ENCODE measurements at places on chromosomes 13 and 19.

- DNase-seq, result no peak
Observed at GRCh38 chr19:1163283-1163933, 10.7 kb downstream of the SBNO2 start.

GRCh38 chr19:6326815-6327214 lies 6.6 kb downstream of the ACER1 start:
- DNase-seq, result no peak

DNA sequence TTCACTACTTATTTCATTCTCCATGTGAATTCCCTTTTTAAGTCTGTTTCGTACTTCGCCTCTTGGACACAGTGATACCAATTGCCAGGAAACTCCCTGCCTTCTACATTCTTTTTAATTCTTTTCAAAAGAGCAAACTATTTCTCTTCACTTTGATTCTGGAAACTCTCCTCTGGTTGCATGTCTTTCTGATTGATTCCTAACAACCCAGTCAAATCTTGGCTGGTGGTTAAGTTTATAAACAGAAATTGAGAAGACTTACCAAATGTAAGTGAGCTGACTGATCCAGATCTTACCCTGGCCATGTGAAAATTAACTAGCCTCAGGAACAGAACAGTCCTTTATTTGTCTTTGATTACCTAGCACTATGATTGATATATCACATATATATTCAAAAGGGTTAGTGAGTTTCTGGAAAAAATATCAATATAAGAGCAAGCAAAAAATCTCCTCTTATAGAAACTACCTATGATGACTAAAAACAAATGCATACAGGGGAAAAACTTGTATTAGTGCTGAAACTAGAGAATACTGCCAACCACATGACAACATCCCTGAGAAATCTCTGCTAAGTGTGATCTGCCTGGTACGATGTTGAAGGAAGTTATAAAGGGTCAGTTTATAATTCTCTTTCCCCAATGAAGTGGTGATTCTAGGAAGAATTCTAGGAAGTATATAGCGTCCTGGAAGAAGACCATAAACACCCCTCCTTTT lies 152.6 kb upstream of the HTR2A start:
- DNase-seq, result no peak

GRCh38 chr13:52713894-52714293 lies 25.7 kb downstream of the CNMD start:
- DNase-seq, result no peak

GRCh38 chr19:48659768-48660167 lies 13.0 kb downstream of the NTN5 start:
- no peak for DNase-seq

DNA sequence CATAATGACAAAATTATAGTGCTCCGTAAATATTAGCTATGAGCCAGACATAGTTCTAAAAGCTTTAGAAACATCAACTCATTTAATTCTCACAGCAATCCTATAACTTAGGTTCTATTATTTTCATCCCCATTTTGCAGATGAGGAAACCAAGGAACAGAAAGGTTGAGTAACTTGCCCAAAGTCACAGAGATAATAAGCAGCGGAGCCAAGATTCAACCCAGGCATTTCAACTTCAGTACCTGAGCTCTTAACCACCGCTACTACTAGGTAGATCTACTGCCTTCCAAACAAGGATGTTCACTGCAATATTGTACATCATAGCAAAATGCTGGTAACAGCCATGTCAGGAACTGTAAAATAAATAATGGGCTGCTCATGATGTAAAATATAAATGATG lies 39.9 kb downstream of the ELF1 start:
- DNase-seq, result no peak

GRCh38 chr13:35512271-35512920 lies 35.9 kb upstream of the MAB21L1 start:
- DNase-seq, result no peak

- DNase-seq, result no peak
Observed at GRCh38 chr13:60001889-60002288, 161.8 kb downstream of the DIAPH3 start.

- no peak for DNase-seq
Observed at GRCh38 chr13:44576351-44577235, 463 bp upstream of the TSC22D1 start.

GRCh38 chr19:9565900-9566705 lies 18.2 kb downstream of the ZNF121 start:
- DNase-seq, result no peak

GRCh38 chr13:60016229-60016628 lies 147.5 kb downstream of the DIAPH3 start:
- no peak for DNase-seq

DNA sequence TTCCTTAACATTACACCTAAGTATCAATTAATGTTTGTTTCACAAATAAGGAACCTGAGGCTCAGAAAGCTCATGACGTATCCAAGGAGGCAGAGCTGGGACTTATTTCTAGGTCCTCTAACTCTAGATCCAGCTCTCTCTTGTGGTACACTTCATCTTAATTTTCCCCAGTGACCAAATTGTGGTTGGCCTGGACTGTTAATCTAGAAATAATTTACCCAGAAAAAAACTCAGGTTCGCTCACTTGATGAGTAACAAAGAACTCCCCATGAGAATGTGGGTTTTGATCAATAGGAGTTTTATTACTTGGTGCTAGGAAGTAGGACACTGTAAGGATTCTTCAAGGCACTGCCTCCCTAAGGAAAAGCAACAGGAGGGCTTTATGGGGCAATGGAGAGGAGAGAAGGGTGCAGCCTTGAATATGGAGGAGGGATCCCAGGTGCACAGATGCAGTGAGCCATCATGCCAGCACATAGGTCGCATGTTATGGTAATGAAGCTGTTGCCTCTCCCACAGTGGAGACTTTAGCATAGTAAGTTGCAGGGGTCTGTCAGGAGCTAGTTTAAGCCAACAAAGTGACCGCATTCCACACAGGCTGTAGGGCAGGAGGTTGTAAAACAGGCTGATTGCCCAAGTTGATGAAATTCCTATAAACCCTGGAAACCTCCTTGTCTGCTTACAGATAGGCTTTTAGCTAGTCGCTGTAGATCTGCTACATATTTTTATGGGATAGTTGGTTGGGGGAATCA lies 14.7 kb downstream of the RAP2A start:
- no peak for DNase-seq

DNA sequence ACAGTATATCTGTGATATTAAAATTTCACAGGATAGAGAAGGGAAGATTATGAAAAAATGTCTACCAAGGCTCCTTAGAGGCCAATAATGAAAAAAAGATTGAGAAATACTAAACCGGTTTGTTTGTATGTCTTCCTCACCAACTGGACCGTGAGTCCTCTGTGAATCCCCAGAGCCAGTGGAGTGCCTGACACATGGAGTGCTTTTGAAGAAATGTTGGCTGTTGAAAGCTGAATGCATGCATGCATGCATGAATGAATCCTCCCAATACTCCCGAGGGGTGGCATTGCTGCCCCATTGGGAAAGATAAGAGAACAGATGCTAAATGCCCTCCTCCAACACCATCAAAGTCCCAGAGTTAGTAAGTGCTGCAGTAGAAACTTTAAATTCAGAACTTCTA lies 152.7 kb upstream of the SERP2 start:
- DNase-seq, result no peak

GRCh38 chr19:43290568-43291359 lies 21.4 kb upstream of the PSG9 start:
- DNase-seq, result peak; percentile 16

- no peak for DNase-seq
Observed at GRCh38 chr13:100883453-100883852, 208.9 kb upstream of the TMTC4 start.

- no peak for DNase-seq
Observed at GRCh38 chr13:78603240-78603957, at the start of gene POU4F1. TSS of gene POU4F1 (minus strand) at chr13:78603552. CDS start at chr13:78603326, 226 bp downstream.

DNA sequence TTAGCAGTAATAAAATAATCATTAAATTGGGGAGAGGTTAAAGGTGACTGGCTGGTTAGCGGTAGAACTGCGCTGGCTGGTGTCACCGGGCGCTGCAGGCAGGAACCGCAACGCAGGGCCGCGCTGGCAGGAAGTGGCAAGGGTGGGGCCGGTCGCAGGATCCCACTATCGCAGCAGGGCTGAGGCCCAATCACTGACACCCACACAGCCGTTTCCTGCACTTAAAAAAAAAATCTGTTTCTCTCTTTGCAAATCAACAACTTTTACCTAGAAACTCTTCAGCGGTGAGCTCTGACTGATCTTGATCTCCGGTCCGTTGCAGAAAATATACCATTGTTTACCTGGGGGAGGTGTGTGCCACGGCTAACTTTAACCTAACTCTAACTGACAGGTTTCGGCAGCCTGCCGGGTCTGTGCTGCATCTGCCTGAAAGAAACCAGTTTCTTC lies 46.9 kb downstream of the KLF2 start:
- DNase-seq, result no peak

- peak; percentile 17 for DNase-seq
Observed at GRCh38 chr19:56538761-56539263, at the start of gene ZFP28. TSS of gene ZFP28 (plus strand) at chr19:56538948. CDS start at chr19:56539019, 71 bp downstream.

GRCh38 chr13:47747901-47748300 lies 253.2 kb downstream of the SUCLA2 start:
- no peak for DNase-seq

- no peak for DNase-seq
Observed at GRCh38 chr13:85095418-85096272, 703.6 kb downstream of the SLITRK6 start.

DNA sequence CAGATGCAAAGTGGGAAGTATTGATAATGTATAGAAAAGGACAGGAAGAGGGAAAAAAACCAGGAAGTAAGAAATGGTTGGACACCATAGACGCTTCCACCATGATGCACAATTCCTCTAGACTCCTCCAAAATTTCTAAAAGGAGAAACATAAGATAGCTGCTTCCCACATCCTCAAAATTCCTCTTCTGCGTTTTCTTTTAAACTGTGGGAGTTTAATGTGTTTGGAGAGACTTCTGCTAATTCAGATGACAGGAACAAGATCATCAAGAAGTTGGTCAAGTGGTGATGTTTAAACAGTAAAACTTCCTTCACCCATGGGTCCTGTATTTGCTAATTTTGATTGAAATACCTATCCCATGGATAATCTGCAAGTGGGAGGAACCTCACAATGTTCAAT lies 130.2 kb downstream of the IRS2 start:
- no peak for DNase-seq

DNA sequence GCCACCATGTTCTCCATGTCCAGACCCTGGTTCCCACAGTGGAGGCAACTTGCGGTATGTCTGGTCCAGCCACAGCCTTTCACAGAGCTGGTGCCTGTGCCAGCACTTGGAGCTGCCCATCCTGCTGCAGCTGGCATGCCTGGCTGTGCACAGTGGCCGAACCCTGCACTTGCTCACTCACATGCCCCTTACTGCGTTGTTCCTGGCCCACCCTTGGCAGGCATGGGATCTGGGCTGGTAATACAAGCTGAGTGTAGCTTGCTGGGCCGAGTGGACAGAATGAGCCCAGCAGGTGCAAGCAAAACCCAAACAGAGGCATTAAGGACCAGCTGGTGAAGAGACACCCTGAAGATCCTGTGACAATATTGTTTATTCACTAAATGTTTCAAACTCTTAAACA lies 583.9 kb upstream of the SLITRK6 start:
- DNase-seq, result no peak

GRCh38 chr13:91726671-91727070 lies 328.2 kb downstream of the GPC5 start:
- DNase-seq, result no peak

DNA sequence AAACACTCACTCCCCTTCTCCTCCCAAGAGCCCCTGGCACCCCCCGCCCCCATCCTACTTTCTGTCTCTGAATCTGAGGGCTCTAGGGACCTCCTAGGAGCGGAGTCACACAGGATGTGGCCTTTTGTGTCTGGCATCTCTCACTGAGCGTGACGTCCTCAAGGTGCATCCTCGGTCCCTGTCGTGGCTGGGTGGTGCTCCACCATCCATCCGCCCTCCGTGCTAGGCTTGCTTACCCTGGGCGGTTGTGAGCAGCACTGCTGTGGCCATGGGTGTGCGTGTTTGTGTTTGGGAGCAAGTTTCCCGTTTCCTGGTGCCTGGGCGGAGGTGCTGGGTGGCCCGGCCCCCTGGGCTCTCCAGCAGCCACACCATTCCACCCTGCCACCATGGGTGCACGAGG lies 12.2 kb downstream of the PLEKHJ1 start:
- no peak for DNase-seq

GRCh38 chr19:53898166-53898565 lies 10.9 kb upstream of the CACNG7 start:
- DNase-seq, result no peak

- no peak for DNase-seq
Observed at GRCh38 chr13:31172001-31172400, 10.3 kb upstream of the HSPH1 start.

- no peak for DNase-seq
Observed at GRCh38 chr19:16899566-16900075, 10.8 kb downstream of the F2RL3 start.

DNA sequence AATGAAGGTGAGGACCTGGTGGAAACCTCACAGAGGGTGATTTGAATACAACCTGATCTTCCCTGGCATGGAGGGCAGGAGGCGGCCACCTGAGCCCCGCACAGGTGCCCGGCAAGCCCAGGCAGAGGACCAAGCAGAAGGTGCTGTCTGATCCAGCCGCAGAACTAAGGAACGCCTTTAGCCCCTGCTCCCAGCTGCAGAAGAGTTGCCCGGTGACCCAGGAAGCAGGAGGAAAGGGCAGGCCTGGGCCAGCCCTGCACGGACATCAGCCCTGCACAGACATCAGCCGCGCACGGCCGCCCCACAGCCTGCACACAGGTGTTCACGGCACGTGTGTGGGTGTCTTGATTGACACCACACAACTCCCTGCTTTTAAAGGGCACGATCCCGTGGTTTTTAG lies 43.1 kb downstream of the RASA3 start:
- no peak for DNase-seq

DNA sequence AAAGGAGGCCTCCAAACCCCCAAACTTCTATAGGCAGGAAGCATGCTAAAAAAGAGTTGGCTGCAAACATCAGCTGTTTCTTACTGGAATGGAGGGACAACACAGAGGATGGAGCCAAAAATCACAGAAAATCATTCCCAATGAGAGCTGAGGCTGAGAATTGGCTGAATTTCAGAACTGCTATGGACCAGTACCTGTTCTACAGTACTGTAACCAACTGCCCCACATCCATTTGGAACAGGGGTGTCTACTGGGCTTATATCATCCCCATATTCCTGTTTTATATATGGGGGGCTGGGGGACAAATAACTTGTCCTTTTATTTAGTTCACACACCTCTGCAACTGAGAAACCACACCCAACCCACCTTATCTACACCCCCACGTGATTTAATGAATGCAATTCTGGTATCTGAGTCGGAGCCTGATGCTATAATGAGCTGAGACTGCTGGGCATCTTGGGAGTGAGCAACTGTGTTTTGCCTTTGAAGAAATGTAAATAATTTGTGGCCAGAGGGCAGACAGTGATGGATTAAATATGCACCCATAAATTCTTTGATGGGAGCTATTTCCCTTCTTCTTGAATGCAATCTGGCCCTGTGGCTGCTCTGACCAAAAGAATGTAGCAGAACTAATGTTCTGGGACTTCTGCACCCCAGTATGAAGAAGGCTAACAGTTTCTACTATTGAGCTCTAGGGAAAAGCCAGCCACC lies 82.6 kb downstream of the TBC1D4 start:
- DNase-seq, result no peak
